ENCODE measurements at places on chromosomes 6 and 20.

- DNase-seq: no peak
These were observed 153.6 kb upstream of the UST start for GRCh38 chr6:148593130-148593812.

- no peak for DNase-seq
These were observed 16.7 kb downstream of the NCOA5 start for GRCh38 chr20:46073024-46073423.

DNA sequence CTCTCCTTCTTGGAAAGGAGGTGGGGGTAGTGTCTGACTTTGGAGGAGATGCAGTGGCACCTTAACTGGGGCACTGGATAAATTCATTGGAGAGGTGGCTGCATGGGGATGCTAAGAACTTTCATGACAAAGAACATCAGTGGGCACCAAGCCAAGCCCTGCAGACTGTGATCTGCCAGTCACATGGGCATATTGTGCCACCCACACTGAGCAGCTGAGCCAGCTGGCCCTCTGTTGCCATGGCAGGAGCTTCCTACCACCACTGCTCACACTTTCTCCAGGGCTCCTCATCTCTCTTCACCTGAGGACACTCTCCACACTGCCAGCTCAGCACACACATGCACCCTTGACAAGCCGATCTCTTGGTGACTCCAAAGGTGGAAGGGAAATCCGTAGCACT lies 715.6 kb downstream of the QKI start:
- DNase-seq: no peak

DNA sequence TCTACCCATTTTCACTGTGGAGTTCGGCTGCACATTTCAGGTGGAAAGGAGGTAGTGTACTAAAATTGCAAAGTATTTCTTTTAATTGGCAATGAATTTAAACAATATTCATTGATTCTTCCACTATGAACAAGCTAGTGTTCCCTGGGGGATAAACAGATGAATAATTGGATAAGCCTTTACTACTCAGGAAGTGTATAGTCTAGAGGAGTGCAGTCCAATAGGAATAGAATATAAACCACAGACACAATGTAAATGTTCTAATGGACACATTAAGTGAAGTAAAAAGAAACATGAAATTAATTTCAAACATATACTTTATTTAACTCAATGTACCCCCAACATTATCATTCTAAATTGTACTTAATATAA lies 28.7 kb downstream of the SGK1 start:
- DNase-seq: no peak

DNA sequence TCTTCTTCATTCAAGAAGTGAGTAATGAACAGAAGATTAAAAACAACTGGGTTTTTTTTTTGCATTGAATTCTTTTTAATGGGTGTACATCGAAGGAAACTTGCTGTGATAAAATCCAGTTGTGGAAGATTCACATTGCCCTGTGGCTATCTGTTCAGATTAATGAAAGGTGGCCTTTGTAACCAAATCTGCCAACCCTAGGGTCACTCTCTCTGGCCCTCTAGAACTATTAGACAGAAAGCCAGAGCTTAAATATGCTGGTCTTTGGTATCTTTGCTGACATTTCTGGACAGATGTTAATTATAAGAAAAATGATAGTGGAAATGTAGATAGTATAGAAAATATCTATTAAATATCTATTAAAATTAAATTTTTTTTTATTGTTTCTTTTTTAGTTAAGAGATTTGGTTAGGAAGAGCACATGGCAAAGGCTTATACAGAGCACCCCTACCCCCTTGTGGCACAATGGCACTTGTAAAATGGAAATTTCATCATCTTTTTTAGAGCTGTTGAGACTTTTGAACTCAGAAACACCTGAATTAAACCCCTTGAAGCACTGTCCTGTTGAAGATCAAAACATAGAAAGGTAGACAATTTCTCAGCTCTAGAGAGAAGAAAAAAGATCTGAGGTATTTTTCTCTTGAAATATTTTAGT lies 572.5 kb downstream of the PKHD1 start:
- no peak for DNase-seq

DNA sequence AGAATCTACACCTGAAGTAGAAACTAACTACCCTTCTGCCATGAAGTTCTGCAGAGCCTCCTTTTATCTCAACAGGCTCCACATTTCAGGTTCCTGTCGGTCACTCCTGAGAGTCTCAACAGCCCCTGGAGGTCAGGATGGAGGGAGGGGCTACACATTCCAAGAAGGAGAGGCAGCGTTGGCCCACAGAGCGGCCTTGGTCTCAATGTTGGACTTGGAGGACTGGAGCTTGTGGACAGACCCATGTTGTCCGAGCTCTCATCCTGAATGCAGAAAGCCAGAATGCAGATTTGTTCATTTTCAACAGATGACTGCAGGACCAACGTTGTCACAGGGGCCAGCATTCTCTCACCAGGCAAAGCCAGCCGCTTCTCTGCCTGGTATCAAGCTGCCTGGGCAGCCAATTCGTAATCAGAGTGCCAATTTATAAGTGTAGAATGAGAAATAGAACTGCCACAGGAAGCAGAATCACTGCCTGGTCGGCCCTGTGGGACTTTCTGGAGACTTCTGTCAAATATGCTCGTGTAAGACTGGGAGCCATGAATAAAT lies 212.5 kb upstream of the SNX9 start:
- DNase-seq: no peak
